M059J (cell line): ENCODE measurements at places on chromosomes 11 and 22.

DNA sequence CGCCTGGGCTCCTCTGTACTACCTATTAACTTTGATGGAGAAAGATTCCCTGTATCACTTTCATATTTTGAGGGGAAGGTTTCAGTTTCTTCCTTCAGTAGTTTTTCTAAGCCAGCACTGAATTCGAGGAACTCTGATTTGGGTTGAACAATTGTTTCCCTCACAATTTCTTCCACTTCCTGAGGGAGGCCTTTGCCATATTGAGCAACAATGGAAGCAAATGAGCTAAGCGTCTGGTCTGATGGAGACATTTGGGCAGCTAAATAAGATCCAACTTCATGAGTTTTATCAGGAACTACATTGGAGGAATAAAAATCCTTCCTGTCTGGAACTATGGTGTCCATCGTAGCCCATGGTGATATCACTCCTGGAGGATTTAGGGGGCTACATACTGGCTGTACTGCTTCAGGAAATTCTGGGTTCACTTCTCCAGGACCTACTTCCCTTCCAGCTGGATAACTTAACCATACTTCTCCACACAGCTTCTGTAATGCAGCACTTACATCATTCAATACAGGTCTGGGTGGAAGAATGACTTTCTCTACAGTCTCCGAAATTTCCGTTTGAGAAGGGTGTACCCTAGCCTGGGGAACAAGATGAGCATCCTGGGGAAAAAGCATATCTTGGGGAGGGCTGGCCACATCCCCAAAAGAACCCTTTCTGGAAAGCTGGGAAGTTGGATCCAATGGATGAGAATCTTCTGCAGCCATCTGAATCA is 38.9 kb upstream of the CCDC89 start:
- no peak for DNase-seq

DNA sequence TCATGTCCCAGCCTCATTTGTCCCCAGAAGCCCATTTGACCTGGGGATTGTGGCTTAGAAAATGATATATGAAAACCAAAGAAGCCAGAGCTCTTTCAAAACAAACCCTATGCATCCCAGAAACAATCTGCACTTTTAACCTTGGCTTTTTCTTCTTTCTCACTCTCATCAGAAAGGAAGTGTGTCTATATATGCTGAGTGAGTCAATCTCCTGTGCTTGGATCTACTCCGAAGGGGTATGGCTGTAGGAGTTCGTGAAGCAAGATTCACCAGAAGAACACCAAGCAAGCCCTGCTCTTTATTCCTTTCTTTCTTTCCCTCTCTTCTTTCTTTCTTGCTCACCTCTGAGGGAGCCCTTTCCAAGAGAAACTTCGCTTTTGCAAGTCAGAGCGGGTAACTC is 636 bp downstream of the PAMR1 start:
- no peak for DNase-seq

DNA sequence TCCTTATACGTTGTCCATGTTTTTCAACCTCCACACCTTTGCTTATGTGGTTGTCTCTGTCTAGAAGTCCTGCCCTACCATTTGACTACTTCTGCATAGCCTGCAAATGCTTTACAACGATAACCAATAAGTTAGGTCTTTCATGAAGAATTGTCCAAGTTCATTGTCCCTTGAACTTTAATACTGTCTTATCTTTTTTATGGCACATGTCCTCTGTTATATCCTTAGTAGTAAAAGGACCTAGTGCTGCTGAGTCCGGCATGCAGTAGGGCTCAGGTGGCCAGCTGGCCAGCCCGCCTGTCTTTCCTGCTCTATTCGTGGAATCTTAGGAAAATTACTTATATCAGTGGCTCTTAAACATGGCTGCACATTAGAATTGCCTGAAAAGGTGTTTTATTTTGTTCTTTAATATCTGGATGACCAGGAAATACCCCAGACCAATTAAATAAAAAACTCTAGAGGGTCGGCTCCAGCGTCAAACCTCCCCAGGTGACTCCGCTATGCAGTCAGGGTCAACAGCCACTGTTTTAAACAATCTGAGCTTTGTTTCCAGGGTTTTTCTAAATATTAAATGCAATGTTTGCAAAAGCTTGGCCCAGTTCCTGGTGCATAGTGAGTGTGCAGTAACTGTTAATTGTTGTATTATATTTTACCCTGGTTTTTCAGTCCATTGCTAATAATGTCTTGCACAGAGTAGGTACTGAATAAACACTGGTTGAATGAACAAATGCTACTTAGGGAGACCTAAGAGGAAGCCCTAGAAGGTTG is 64.6 kb upstream of the SESN3 start:
- no peak for DNase-seq

- no peak for DNase-seq
Measured at GRCh38 chr11:72635933-72636332, 38.3 kb downstream of the PDE2A start.

DNA sequence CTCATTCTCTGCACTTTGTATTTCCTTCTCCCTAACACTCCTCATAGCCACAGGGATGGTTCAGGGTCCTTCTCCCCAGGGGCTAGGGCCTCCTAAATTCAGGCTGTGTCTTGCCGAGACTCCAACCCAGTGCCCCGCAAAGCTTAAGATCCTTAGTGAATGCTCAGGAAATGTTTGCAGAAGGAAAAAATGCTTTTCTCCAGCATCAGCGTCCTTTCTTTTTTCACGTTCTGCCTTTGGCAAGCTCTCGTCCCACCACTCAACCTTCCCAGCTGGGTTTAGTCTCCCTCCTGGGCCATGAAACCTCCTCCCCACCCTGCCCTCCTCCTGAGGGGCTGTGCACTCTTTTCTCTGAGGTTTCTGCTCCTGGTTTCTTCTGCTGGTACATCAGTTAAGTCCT is 503.8 kb upstream of the B3GAT1 start:
- DNase-seq = no peak

- peak; percentile 94 for DNase-seq
Measured at GRCh38 chr11:69638941-69639681, 1.8 kb upstream of the CCND1 start.

DNA sequence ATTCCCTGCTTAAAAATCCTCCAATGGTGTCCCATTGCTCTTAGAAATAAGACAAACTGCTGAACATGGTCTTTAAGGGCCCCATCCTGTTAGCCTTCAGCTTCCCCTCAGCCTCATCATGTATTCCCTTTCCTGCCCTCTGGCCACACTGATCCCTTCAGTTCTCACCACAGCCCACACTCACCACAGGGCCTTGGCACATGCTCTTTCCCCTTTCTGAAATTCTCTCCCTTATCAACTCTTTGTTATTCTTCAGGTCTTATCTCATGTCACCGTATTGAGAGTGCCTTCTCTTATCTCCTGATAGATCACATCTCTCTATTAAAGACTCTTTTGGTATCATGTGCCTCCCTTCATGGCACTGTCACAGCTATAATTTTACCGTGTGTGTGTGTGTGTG is 167.8 kb upstream of the MPPED2 start:
- DNase-seq = no peak

DNA sequence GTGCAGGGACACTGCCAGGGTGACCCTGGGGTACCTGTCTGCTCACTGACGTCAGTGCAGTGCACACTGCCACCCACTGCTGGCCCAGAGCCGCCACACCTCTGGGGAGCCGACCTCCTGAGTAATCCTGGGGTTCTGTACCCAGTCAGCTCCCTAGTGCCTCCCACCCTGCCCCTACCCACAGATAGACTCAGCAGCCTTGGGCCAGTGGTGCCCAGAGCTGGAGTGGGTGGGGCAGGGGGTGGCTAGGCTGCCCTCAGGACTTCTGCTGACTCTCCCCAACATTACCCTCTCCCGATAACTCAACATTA is 5.8 kb downstream of the NRXN2 start:
- no peak for DNase-seq

DNA sequence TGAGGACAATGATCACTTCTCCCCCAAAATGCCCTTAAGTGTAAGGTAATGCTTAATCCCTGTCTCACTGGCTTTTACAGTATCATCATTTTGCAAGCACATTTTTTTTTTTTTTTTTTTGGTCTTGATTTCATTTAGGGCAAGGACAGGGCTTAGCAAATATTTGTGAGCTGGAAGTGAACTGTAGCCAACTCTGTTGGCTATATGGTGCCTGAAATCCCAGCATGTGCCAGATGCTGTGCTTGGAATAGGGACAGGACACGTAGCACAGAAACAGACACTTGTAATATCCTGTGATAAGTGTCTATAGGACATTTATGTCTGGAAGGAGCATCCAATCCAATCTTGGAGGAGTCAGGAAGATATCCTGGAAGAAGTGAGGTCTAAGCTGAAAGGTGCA is 198.3 kb downstream of the NAV2 start:
- no peak for DNase-seq

- DNase-seq = no peak
Measured at GRCh38 chr11:38006466-38006865, 1408.4 kb upstream of the RAG2 start.

- peak; percentile 56 for DNase-seq
Measured at GRCh38 chr11:83566950-83567349, 280.8 kb upstream of the CCDC90B start.
